ENCODE measurements at places on chromosomes 1 and 21.

GRCh38 chr1:153288634-153289275, 24.0 kb downstream of the PGLYRP3 start:
- no peak for DNase-seq

DNA sequence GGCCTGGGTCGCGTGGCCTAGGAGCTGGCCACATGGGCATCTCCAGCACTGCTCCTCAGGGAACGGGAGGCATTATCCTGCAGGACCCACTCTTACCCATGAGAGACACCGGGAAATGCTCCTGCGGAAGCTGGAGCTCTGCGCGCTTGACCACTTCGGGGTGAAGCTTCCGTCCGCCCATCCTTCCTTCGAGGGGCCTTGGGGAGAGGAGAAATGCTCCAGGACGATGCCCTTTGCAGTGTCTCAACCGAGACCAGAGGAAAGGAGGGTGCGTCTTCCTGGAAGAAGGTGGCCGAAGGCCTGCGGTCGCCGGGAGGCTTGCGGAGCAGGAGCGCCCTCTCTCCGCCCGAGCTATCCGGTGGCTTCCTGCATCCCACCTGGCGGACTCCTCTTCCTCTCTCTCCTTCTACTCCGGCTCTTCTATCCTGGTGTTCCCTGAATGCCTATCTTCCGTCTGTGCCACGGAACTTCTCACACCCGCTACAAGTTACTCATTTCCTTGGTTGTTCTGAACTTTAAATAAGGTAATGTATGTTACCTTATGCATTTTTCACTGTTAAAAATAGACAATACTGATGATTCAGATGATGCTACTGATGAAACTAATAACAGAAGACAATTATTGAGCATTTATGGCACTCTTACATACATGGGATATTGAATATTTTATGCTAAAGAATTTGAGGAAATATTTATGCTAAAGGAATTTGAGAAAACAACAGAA, 91.4 kb downstream of the PRKAB2 start:
- DNase-seq: no peak

DNA sequence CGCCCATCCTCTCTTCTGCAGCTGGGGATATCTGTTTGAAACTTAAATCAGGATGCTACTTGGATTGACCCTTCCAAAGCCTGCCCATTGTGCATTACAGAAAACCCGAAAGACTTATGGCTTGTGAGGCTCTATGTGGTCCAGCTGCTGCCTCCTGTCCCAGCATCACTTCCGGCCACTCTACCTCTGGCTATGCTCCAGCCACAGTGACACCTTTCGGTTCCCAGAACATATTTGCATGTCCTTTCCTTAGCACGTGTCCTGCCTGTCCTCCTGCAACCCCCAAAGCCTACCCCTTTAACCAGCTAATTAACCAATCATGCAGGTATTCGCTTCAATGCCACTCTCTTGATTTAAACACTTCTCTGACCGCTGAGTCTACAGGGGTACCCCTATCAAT, 167.6 kb downstream of the PRDM2 start:
- DNase-seq: no peak

GRCh38 chr1:228003461-228004330, 3.1 kb upstream of the WNT3A start:
- no peak for DNase-seq

GRCh38 chr1:12231276-12231595, 1.4 kb downstream of the VPS13D start:
- no peak for DNase-seq

DNA sequence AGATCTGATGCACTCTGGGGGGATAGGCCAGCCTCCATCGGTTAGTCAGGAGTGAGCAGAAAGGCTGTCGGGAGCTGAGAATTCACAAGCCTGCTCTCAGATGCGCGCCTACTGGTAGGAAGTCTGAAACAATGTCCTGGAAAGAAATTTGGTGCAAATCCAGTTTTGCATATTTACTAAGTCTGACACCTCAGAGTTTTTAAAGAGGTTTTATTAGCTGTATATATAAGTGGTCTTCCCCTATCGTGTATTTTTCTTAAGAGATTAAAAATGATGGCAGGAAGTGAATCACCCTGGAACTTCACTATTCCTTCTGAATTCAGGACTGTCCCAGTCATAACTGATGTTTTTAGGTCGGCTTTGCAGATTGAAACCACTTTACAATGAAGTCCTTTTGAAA, 99.8 kb upstream of the C1orf105 start:
- no peak for DNase-seq

GRCh38 chr21:30426731-30427130, 1.0 kb upstream of the KRTAP13-3 start:
- no peak for DNase-seq

DNA sequence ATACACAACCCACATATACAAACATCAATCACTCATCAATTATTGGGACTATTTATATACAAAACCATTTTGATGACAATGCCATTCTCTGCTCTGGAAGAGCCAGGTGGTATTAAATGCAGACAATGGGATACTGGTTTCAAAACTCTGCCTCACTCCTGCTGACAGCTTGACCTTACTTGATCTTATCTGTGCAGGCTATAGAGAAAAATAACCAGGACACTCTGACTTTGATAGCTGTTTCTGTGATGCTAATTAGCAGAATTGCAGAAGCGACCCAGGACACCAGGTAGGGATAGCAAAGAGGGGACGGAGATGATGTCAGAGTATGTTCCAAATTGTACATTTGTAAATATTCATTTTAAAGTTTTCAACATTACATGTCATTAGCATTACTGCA, 89.5 kb downstream of the OLFM3 start:
- DNase-seq: no peak

DNA sequence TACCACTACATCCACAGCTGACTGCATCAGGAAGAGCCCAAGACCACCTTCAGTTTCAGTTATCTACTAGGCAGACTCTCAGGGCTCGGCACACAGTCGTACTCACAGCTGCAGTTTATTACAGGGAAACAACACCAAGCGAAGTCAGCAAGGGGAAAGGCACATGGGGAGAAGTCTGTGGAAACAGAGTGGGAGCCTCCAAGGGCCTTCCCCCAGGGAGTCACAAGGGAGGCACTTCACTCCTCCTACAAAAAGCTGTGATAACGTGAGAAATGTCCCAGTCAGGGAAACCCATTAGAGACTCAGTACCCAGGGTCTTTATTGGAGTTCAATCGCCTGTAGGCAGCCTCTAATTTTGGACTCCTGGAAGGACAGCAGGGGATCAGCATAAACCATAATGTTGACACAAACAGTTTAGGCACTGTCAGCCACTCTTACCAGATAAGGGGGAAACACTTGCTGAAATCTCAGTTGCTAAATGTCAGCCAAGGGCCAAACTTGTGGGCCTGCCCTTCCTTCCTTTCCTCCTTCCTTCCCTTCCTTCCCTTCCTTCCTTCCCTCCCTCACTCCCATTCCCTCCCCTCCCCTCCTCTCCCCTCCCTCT, 444.0 kb downstream of the SMYD3 start:
- DNase-seq: no peak

DNA sequence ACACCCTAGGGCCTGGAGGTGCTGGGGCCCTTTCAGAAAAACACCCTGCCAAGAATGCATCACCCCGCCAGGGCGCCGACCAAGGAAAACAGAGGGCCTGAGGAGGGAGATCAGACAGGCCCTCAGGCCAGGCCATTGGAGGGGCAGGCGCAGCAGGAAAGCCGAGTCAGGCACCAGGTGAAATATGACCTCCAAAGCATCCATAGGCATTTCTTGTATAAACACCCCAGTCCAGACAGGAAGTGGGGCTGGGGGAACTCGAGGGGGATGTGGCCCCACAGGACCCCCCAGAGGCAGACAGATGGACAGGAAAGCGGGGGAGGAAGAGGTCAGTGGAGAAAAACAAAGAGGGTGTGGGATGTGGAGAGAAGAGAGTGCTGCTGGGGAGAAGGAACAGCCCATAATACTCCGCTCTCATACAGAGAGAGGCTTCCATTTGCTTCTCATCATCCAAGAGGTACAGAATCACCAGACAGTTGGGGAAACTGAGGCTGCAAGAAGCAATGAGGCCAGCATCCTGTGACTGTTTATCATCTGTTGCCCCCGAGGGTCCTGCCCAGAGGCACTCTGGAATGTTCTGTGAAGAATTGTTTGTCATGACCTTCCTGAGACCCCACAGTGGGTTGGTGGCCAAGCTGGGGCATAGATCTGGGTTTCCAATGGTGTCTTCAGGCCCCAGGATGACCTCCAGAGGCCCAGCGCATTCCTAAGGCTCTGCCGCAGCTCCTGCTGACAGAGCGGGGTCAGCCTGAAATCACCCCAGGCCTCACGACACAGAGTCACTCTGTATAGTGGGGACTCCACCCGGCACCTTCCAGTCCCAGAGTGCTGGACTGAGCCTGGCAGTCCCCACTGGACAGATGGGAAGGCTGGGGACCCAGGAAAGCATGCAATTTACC, 18.0 kb downstream of the TRIM62 start:
- DNase-seq: no peak

GRCh38 chr1:172378109-172378760, 42.2 kb upstream of the C1orf105 start:
- no peak for DNase-seq

DNA sequence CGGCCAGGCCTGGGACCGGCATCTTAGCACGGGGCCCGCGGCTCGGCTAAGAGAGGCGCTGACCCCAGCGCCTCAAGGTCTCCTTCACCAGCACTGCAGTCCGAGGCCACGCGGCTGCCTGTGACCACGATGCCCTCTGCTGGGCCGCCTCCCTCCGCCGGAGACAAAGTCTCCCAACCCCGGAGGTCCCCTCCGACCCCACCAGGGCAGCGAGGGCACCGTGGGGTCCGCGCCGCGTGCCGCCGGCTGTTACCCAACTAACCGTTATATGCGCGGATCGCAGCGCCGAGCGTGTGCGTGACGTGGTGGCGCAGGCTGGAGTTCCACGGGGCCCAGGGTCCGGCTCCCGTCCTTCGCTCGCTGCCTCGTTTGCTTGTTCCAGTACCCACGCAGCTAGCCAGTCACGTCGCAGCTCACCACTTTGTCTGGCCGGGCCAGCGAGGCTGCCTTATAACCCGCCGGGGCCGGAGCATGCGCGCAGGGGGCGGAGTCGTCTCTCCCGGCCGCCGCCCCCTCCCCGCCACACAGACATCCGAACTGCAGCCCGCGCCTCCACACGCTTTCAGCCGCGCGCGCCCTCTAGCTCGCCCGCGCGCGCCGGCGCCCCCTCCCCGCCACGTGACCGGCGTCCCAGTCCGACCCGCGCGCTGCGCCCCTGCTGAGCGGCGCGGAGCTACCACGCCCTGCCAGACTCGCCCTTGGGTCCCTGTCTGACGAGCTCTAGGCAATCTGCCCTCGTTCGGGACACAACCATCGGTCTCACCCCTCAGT, at the start of gene SLC16A1:
Gene SLC16A1 (minus strand): TSS at position 424 of the 771 bp plus-strand sequence. CDS start 26,888 bp downstream, outside the sequence.
- peak; percentile 90 for DNase-seq

DNA sequence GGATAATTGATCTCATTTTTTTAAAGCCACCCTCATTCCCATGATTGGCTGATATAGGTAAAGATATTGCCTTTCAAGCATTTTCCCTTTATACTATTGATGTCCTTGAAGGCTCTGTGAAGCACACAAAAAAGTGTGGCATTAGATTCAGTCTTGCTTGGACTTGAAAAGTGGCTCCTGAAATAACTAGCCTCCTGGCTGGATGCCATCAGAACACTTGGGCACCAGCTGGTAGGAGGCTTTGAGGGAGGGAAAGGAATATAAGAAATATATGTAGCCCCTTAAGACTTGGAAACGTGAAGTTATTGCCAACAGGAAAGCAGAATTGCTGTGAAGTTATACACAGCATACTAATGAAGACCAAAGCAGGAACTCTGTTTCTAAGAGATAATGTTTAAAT, 14.1 kb downstream of the MTR start:
- no peak for DNase-seq

- no peak for DNase-seq
Measured at GRCh38 chr1:19049128-19049768, 92.8 kb upstream of the IFFO2 start.

DNA sequence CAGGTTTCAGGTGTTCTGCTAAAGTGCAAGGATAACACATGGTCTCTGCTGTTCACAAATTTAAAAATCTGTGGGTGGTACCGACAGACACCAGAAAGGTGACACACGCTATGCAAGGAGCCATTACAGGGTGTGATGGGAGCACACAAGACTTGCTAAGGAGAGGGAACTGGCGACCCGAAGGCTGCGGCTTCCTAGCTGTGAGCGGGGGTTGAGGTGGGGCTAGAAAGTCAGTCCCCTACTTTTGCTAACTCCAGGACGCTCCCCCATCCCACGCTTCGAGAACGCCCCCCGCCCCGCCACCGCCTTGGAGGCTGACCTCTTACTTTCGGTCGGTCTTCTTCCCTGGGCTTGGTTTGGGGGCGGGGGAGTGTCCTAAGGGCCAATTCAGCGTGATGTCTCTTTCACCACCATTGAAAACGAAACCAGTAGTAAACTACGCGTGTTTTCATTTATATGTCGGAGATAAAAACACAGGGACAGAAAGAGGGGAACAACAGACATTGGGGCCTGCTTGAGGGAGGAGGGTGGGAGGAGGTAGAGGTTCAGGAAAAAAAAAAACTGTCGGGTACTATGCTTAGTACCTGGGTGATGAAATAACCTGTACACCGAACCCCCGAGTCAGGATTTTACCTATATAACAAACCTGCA, 1.1 kb downstream of the CKS1B start:
- peak; percentile 72 for DNase-seq

- no peak for DNase-seq
Measured at GRCh38 chr1:34867415-34867814, 7.9 kb upstream of the SMIM12 start.

GRCh38 chr21:36835383-36835795, 131.1 kb downstream of the HLCS start:
- no peak for DNase-seq

GRCh38 chr1:156358641-156359040, 10.4 kb upstream of the RHBG start:
- DNase-seq: no peak

DNA sequence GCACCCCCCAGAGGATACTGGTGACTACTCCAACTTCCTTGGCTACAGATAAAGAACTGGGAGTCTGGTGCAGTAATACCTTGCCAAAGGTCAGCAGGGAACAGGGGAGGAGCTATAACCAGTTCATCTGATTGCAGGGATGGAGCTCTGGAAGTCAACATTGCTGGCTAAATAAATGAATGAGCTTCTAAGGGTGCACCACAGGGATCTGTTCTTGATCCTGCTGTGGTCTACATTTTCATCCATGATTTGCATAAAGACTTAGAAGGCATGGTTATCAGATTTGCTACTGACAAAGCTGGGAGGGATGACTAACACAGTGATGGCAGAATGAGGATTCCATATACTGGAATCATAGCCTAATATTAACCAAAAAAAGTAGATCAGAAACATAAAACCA, 18.3 kb downstream of the PLEKHA6 start:
- no peak for DNase-seq

All from activated naive CD4-positive, alpha-beta T cell treated with Interleukin-2 at 50 U/mL for 16 hours (primary cell).